ENCODE measurements at places on chromosomes 6 and 20. TPM values are rescaled to one million over a fixed set of nuclear protein-coding genes. Genes with fewer than 3 reads are reported as not detected.

Gene SLC16A10
- 12.3 TPM for total RNA-seq

Gene PRKN
- 2.7 TPM for total RNA-seq

Gene IPCEF1
- 8.8 TPM for total RNA-seq

Gene SLC17A3
- not detected for total RNA-seq

Gene MICAL1
- total RNA-seq, result 53.6 TPM

Gene RBPJL
- not detected for total RNA-seq

Gene FOXP4
- total RNA-seq, result 29.9 TPM

GRCh38 chr6:139338795-139339194 is 35.7 kb downstream of the CITED2 start:
- H3K27ac ChIP-seq, result no peak overlapping the region
- H3K27me3 ChIP-seq, result no peaks in the 10 kb centered on the region
- H3K36me3 ChIP-seq, result no peaks in the 10 kb centered on the region
- peaks cover 21% of the 10 kb centered on the region for H3K4me1 ChIP-seq

GRCh38 chr6:31479151-31479932 is 18.6 kb upstream of the MICB start:
- H3K27ac ChIP-seq, result no peak overlapping the region
- no peak overlapping the region for H3K4me3 ChIP-seq
- H3K4me1 ChIP-seq, result no peaks in the 10 kb centered on the region
- DNase-seq, result no peak
- H3K36me3 ChIP-seq, result no peaks in the 10 kb centered on the region

DNA sequence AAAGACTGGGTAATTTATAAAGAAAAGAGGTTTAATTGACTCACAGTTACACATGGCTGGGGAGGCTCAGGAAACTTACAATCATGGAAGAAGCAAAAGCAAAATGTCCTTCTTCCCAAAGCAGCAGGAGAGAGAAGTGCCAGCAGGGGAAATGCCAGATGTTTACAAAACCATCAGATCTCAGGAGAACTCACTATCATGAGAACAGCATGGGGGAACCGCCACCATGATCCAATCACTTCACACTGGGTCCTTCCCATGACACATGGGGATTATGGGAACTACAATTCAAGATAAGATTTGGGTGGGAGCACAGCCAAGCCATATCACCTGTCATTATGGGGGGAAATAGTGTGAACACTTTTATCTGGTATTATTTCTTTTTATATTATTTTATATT is 557.2 kb downstream of the EYS start:
- H3K4me3 ChIP-seq, result no peak overlapping the region
- no peaks in the 10 kb centered on the region for H3K4me1 ChIP-seq
- H3K36me3 ChIP-seq, result no peaks in the 10 kb centered on the region

DNA sequence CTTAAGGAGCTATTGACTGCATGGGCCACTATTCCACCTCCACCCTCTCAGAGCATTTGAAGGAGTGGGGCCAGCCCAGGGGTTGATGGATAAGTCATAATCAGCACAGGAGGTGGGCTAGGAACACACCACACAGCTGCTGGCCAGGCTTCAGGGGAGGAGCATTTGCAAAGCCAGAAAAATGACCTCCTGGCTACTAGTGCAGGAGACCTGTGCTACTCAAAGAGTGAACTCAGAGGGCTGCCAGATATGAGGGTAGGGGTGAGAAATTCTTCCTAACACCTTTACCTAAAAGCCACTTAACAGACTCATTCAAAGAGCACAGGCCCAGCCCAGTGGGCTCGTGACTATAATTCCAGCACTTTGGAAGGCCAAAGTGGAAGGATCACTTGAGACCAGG is 210.8 kb downstream of the TBXT start:
- no peak for DNase-seq
- H3K27me3 ChIP-seq, result no peaks in the 10 kb centered on the region
- H3K4me1 ChIP-seq, result no peaks in the 10 kb centered on the region
- no peak overlapping the region for H3K4me3 ChIP-seq

- no peaks in the 10 kb centered on the region for H3K4me1 ChIP-seq
- no peaks in the 10 kb centered on the region for H3K36me3 ChIP-seq
- H3K27me3 ChIP-seq, result no peaks in the 10 kb centered on the region
- H3K4me3 ChIP-seq, result no peak overlapping the region
- no peak overlapping the region for H3K27ac ChIP-seq
These were observed 112.5 kb downstream of the SGK1 start for GRCh38 chr6:134205366-134205765.

DNA sequence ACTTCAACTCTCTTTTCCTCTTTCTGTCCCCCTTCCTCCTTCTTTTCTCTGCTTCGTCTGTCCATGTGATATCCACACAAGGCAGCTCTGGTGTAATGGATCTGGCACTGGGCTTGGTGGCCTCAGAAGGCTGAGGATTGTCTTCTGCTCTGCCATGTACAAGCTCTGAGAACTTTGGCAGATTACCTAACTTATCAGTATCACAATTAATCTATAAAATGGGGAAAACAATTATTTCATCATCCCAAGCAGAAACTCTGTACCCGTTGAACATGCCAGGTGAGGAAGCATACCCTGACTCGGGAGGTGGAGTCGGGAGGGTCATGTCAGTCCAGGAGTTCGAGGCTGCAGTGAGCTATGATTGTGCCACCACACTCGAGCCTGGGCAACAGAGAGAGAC is 10.6 kb downstream of the RNF144B start:
- H3K4me3 ChIP-seq, result no peak overlapping the region
- no peaks in the 10 kb centered on the region for H3K27me3 ChIP-seq
- no peak for DNase-seq
- peaks cover 15% of the 10 kb centered on the region for H3K36me3 ChIP-seq
- H3K4me1 ChIP-seq, result peaks cover 23% of the 10 kb centered on the region

DNA sequence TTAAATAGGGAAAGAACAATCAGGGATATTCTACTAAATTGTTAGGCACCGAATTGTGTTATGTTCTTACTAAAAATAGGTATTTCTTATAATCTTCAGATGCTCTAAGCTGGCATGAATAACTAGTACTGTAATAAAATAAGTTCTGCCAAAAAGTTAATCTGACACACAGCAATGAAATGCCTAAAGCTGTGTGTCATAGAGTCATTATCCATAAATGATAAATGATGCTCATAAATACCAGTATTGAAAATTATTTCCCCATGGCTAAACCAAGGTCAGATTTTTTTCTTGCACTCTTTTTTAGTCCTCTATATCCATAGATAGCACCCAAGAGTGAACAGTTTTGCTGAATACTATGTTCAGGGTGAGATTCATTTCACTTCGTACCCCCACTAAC is 11.7 kb upstream of the PRIM2 start:
- no peak for DNase-seq
- no peaks in the 10 kb centered on the region for H3K27me3 ChIP-seq
- no peak overlapping the region for H3K4me3 ChIP-seq
- peaks cover 3% of the 10 kb centered on the region for H3K4me1 ChIP-seq
- H3K27ac ChIP-seq, result no peak overlapping the region

GRCh38 chr20:21510414-21511384 is 3.2 kb downstream of the NKX2-2 start:
- peaks cover 46% of the 10 kb centered on the region for H3K4me1 ChIP-seq
- H3K27ac ChIP-seq, result no peak overlapping the region
- no peaks in the 10 kb centered on the region for H3K36me3 ChIP-seq

DNA sequence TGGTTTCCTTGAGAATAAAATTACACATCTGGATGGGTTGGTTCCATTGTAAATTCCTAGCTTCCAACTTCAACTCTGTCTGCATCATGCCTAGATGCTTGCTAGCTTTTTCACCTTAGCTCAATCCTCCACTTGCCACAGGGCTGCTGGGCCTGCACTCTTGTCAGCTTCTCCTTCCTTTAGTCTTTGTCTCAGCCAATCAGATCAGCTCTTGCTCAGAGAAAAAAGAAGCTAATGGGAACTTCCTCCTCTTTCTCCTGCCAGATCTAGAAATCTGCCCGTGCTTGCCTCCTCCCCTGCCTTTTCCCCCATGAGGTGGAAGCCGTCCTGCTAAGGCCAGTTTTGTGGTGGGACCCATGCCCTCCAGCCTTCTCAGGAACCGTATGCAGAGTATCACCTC is 18.5 kb downstream of the RAE1 start:
- peaks cover 100% of the 10 kb centered on the region for H3K36me3 ChIP-seq
- peaks cover 6% of the 10 kb centered on the region for H3K4me1 ChIP-seq
- H3K4me3 ChIP-seq, result no peak overlapping the region
- H3K27ac ChIP-seq, result no peak overlapping the region

GRCh38 chr20:40104959-40105358 is 584.1 kb downstream of the MAFB start:
- no peaks in the 10 kb centered on the region for H3K27me3 ChIP-seq
- H3K4me1 ChIP-seq, result no peaks in the 10 kb centered on the region
- DNase-seq, result no peak
- no peaks in the 10 kb centered on the region for H3K36me3 ChIP-seq
- H3K4me3 ChIP-seq, result no peak overlapping the region

DNA sequence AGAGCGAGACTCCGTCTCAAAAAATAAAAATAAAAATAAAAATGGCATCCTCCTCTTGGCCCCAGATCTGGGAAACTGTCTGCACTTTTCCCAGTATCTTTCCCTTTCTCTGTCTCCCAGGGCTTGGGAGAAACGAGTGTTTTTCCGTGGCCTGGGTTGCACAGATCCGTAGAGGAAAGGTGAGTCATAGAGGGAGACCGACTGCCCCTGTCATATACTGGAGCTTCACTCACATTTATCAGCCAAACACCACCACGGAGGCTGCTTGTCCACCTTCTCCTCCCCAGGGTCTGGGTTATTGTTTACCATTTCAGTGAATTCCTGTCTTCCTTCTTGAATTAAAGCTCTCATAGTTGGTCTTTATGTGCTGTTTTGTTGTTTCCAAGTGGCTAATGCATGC is 31.9 kb upstream of the EIF2S2 start:
- H3K36me3 ChIP-seq, result no peaks in the 10 kb centered on the region
- no peak overlapping the region for H3K4me3 ChIP-seq
- no peaks in the 10 kb centered on the region for H3K27me3 ChIP-seq
- H3K4me1 ChIP-seq, result no peaks in the 10 kb centered on the region

DNA sequence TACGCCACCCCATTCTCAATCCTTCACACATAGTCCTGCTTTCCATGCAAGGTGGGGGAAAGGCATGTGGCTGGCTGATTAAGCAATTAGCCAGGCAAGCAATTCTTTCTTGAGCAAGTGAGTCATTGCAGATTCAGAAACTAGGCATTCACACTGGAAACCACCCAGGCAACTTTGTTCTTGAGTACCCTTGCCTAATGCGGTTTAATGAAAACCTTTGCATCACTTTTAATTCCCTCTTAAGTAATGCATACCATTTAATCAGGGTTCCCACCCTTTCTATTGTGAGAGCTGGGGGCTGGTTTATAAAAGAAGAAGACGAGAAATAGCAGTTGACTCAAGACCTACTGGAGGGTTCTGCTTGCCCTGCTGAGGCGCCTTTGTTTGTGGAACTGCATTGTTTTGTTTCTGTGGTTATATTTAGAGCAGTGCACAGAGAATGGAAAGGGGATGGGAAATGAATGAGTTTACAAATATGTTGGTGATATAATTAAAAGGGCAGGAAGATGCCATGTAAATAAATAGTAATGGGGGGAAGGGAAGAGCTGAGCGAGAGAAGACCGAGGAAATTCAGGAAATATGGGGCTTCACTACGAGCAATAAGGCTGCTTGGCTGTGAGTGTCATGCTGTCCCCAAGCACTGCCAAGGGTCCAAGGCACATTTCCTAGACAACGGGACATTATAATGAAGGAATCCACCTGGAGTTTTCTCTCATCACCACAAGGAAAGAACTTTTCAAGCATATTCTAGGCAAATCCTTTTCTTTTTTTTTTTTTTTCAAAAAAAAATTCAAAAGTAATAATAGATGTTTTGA is 48.8 kb upstream of the TSHZ2 start:
- H3K27ac ChIP-seq, result no peak overlapping the region
- H3K4me1 ChIP-seq, result no peaks in the 10 kb centered on the region
- no peaks in the 10 kb centered on the region for H3K36me3 ChIP-seq
- H3K4me3 ChIP-seq, result no peak overlapping the region

- no peak overlapping the region for H3K27ac ChIP-seq
- no peak for DNase-seq
- no peaks in the 10 kb centered on the region for H3K27me3 ChIP-seq
These were observed 191.2 kb upstream of the SOX4 start for GRCh38 chr6:21402368-21402767.

DNA sequence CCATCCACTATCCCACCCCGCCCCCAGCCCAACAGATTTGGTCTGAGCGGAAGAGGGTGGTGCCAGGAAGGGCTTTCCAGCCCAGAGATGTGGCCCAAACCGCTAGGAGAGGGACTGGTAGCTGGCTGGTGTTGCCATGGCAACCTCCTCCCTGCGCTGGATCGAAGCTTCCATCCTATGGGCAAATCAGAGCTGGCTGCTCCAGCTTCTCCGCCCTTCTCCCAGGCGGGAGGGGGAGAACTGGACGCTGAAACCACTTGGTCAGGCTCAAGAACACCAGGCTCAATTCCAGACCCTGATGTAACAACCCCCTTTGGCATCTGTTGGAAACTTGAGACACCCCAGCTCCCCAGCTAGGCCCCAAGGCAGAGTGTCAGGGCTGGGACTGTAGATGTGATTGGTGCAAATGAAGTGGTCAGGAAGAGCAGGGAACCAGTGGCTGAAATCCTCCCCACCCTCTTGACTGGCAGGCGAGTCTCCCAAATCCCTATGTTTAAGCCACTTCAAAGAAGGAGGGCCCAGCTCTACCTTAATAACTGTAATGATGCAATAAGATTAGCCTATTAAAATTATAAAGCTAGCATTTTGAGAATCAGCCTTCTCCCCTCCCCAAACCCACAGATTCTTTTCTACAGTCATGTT is 4.2 kb downstream of the RIMS4 start:
- H3K27me3 ChIP-seq, result peaks cover 47% of the 10 kb centered on the region
- H3K4me3 ChIP-seq, result no peak overlapping the region
- H3K27ac ChIP-seq, result no peak overlapping the region
- no peaks in the 10 kb centered on the region for H3K36me3 ChIP-seq

DNA sequence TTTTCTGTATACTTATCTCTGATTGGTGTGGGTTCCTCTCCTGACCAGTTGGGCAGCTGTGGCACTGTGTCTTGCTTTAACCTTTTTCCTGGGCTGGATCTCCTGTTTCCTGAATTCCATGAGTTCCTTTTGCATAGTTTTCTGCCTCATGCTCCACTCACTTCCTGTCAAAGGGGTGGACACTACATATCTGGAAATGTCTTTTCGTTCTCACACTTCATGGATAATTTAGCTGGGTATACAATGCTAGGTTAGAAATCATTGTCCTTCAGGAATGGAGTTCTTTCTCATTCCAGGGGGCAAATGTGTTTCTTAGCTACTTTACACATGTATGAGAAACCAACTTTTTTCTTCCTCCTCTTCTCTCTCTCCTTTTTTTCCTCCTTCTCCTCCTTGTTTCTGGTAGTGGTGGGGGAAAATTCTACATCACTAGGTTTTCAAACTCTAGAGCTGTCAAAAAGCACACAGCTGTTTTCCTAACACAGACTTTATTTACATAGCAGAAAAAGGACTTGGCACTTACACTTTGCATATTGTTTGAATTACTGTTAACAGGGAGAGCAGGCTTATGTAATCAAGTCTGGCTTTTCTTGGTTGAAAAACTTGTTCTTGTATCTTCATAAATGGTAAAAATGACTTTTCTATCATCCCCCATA is 9.0 kb upstream of the DDX27 start:
- H3K4me1 ChIP-seq, result no peaks in the 10 kb centered on the region
- H3K27me3 ChIP-seq, result no peaks in the 10 kb centered on the region
- DNase-seq, result no peak
- H3K27ac ChIP-seq, result no peak overlapping the region

- H3K36me3 ChIP-seq, result no peaks in the 10 kb centered on the region
- H3K4me3 ChIP-seq, result no peak overlapping the region
- peaks cover 42% of the 10 kb centered on the region for H3K4me1 ChIP-seq
- no peak for DNase-seq
These were observed 141.9 kb upstream of the NEDD9 start for GRCh38 chr6:11374036-11375010.

- peaks cover 11% of the 10 kb centered on the region for H3K4me1 ChIP-seq
- peak overlapping the region; percentile 34 for H3K4me3 ChIP-seq
- DNase-seq, result no peak
- no peaks in the 10 kb centered on the region for H3K36me3 ChIP-seq
- no peak overlapping the region for H3K27ac ChIP-seq
These were observed 536 bp upstream of the FNDC1 start for GRCh38 chr6:159168536-159169192.

Measured in upper lobe of right lung (tissue), 1 donor.